Activated CD4-positive, CD25-positive, alpha-beta regulatory T cell treated with anti-CD3 and anti-CD28 coated beads, Interleukin-2, amount 50 U/mL, for 16 hours (primary cell): ENCODE measurements at places on chromosomes 16 and 17.

- no peak for DNase-seq
These were observed 622.2 kb upstream of the SALL1 start for GRCh38 chr16:51773071-51773890.

GRCh38 chr16:17070882-17071592 is 399.7 kb downstream of the XYLT1 start:
- peak; percentile 51 for DNase-seq

DNA sequence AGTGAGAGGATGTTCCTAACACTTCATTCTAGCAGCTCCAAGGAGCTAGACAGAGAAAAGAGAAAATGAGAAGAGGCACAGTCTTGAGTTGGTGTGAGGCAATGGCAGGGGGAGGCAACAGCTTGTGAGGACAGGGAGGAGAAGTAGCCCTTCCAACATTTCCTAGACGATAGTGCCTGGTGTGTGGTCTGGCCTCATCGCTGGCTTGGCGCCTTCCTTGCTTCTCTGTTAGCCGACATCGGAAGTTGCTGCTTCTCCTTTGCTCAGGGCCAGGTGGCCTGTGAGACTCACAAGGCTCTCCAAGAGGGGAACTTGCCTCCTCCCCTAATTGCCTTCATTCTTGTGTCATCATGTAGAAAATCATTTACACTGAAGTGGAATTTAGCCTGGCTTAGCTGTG is 208.7 kb downstream of the MAP2K4 start:
- no peak for DNase-seq

GRCh38 chr16:79411805-79412204 is 188.7 kb downstream of the MAF start:
- no peak for DNase-seq
